ENCODE measurements at places on chromosomes 12 and 14.

GRCh38 chr14:74739293-74740030 is 23.7 kb upstream of the YLPM1 start:
- DNase-seq, result no peak

DNA sequence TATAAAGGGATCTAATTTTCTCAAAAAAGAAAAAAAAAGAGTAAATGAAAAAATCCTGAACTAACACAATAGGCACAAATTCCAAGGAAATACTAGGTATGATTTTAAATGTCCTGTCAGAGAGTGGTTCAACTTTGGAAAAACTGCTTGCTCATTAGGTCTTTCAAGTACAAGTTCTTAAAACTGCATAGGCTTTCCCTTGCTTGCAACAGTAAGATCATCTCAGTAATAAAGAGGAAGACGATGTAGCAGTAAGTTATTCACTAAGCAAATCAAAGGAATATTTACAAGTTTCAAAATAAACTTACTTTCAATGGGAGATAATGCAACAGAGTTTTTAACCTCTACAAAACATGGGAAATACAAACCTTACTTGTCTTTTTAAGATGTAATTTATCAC is 21.6 kb downstream of the CORO1C start:
- no peak for DNase-seq

GRCh38 chr12:118060301-118061010 is 523 bp downstream of the WSB2 start:
- DNase-seq, result peak; percentile 36

DNA sequence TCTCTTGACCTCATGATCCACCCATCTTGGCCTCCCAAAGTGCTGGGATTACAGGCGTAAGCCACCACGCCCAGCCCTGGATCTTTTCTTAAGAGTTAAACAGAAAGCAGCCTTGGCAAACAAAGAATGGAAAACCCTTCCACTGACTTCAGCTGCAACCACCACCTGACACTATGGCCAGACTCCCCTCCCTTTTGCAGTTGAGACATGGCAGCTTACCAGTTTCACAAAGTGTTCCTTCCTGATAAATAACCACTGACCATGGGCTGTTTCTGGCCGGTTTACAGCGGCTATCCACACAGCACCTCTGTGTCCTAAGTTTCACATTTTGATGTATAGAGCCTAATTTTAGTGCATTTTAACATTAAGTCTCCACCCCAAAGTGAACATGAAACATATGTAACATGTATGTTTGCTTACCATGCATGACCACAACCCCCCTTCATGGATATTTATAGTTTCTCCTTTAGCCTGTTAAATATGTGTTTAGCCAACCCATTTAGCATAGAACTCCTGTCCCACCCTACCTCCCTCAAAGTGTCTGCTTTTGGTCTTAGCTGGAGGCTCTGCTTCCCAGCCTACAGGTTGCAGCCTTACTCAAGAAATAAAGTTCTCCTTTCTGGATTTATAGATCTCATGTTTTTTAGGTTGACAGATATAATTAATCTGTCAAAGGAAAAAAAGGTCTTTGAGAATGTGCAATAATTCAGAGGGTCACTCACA is 32.7 kb upstream of the RAB21 start:
- DNase-seq, result no peak

DNA sequence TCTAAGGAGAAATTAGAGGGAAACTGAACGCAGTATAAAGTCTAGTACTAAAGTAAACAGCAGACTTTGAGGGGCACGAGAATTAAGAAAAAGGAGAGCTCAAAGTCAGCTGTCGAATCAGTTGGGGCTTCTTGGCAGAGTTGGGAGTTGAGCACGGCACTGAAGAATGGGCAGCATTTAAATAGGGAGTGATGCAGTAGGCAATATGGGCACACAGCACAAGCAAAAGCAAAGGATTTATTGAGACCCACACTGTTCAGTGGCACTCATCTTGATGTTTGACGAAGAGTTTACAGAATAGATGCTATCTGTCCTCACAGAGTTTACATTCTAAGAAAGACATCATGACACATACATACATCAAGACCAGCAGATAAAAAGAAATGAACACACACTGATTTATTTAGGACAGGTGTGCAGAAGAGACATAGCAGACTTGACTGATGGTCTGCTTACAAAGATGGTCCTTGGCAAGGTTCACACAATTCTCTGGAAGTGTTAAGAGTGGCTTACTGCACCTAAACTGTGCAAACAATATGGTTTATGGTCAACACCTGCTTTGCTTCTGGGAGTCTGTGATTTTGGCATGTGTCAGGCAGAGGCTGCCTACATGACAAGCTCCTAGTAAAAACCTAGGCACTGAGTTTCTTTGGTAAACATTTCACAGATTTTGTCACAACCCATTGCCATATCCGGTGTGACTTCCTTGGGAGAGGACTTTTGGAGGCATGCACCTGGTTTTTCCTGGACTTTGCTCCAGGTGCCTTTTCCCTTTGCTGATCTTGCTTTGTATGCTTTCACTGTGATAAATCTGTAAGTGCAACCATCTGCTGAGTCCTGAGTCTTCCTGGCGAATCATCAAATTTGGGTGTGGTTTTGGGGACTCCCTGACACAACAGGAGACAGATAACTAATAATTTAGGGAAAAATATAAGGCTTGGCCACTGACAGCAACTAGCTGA is 26.3 kb downstream of the ALKBH1 start:
- DNase-seq, result no peak

DNA sequence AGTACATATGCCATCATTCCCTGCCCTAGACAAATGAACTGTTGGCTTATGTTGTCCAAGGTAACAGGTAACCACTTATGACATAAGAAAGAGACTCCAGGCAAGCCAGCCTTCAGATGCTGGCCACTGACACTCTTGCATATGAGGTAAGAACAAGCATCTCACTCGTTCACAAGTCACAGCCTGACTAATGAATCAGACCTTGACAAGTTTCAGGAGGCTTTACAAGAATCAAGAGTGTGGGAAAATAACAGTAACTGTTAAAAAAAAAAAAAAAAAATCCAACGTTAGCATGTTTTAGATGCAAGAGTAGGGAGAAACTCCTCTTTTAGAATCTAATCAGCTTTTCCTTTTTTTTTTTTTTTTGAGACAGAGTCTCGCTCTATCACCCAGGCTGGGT is 40.7 kb downstream of the ZFYVE1 start:
- DNase-seq, result no peak

- DNase-seq, result no peak
These were observed 87.2 kb upstream of the FRMD6 start for GRCh38 chr14:51564460-51564859.

DNA sequence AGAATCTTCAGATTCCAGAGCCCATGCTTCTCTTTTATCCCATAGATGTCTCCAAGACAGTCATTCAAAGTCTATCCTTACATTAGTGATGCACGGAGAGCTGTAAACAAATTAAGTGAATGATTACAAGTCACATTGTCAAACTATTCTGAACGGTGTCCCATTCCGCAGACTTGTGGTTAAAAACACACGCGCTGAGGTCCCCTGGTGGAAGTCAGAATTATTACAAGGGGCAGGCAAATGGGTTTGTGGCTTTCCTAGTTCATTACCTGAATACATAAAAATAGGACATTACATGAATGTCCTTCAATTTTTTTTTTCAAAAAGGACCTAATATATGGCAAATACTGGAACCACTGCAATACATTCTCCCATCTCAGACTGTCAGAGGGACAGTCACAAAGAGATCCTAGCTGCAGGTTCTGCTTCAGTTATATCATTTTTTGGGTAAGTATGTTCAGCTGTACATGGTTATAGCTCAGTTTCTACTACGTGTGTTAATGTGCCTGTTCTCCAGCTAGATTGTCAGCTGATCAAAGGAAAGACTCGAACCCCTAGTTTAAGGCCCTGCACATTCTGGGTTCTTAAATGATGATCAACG is 53.1 kb upstream of the STON2 start:
- DNase-seq, result peak; percentile 23

- no peak for DNase-seq
These were observed 22.3 kb upstream of the PLEKHH1 start for GRCh38 chr14:67510836-67511235.

DNA sequence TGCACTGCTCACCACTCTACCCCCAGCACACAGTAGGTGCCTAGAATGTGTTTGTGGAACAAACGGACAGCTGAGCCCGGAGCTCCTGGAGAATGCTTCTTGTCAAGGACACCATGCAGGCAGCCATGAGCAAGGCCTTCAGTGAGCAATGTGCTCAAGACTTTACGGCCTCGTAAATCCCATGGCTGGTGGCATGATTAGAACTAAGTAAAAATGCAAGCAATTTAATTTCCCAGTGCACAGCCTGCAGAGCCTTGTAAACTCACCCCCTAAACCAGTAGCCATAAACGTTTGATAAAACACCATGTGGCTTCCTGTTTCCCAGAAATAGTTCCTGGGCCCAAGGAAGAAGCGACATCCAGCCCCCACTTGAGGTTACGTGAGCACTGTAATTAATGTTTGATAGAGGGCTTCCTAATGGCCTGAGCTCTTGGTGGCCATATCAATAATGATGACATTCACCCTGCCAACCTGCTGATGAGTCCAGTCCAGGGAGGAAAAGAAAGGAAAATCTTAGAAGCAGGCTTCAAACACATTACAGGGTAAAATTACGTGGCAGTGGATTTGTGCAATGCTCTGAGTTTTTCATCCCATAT is 36.4 kb upstream of the FICD start:
- DNase-seq, result no peak

DNA sequence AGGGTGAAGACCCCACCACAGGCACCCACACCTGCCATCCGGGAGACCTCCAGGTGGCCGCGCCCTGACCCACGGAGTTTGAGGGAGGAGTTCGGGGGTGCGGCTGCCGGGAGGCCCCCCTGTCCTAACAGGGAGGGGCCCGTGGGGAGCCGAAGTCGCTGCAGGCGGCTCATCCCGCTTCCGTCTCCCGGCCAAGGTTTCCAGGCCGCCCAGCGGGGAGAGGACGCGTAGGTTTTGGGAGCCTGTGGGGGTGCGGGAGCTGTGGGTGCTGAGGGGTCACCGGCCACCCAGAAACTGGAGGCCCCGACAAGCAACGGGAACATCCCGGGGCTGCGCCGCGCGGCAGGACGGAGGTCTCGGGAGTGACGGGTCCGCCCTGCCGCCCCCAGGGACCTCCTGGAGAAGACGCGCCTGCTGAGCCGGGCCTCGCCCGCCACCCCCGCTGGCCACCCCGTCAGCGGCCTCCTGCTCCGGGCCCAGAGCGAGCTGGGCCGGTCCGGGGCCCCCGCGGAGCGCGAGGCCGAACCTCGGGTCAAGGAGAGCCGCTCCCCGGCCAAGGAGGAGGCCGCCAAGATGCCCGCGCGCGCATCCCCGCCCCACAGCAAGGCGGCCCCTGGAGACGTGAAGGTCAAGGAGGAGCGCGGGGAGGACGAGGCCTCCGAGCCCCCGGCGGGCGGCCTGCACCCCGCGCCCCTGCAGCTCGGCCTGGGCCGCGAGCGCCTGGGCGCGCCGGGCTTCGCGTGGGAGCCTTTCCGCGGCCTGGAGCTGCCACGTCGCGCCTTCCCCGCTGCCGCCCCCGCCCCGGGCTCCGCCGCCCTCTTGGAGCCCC is 27.6 kb downstream of the LRCOL1 start:
- DNase-seq, result no peak

All from activated T-helper 2 cell treated with anti-CD3 and anti-CD28 coated beads, Interferon-gamma antibody, Interleukin-2, Interleukin-4, amounts not matched to agents 10 μg/mL and 5 μg/mL and 100 μg/mL, durations not matched to agents 14 hours and 24 hours and 36 hours (primary cell).